Airway epithelial cell (primary cell): ENCODE measurements at places on chromosomes 3 and 15. TPM values are rescaled to one million over a fixed set of nuclear protein-coding genes. Genes with fewer than 3 reads are reported as not detected.

Gene BHLHE40
- total RNA-seq: 112 and 139 TPM in 2 replicates

Gene ADAMTS17
- 1.1 and 2.0 TPM in 2 replicates for total RNA-seq

Gene STX19
- 0.74 and 2.0 TPM in 2 replicates for total RNA-seq

Gene MB21D2
- 4.7 and 5.1 TPM in 2 replicates for total RNA-seq

Gene INKA1
- 21.7 and 28.6 TPM in 2 replicates for total RNA-seq

Gene C3orf22
- total RNA-seq: not detected in 2 replicates

Gene ATXN7
- 8.6 and 9.6 TPM in 2 replicates for total RNA-seq

Gene MCCC1
- 11.9 and 15.2 TPM in 2 replicates for total RNA-seq

Gene SOX2
- total RNA-seq: 20.7 and 24.8 TPM in 2 replicates

Gene C3orf80
- not detected in 2 replicates for total RNA-seq

Gene AMOTL2
- total RNA-seq: 50.8 and 65.5 TPM in 2 replicates
